ENCODE measurements at places on chromosomes 5 and 9. TPM values are rescaled to one million over a fixed set of nuclear protein-coding genes. Genes with fewer than 3 reads are reported as not detected.

The MLANA gene
- 46.7 TPM for total RNA-seq

The BDP1 gene
- total RNA-seq: 28.2 TPM

The ADAMTS12 gene
- 1.3 TPM for total RNA-seq

The CDO1 gene
- 3.1 TPM for total RNA-seq

The DNAJC25 gene
- 4.0 TPM for total RNA-seq

GRCh38 chr5:51416149-51416548 lies 32.9 kb downstream of the ISL1 start:
- DNase-seq: no peak

GRCh38 chr9:108761655-108762347 lies 94.0 kb downstream of the ACTL7B start:
- DNase-seq: no peak

DNA sequence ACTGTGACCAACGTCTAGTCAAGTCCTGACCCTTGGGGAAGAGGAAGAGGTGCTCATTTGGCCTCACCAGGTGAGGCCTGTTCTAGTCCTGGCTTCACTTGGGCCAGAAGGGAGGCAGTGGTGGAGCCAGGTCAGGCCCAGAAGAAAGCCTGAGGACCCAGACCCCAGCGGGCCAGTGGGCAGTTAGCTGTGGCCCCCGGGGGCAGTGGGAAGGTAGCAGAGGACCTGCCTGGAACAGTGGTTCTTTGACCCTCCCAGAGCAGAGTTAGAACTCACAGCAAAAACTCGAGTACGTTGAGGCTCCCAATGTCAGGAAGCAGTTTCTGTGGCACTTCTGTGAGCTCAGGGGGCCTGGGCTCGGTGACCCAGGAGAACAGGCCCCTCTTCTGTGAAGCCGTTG lies 66.0 kb upstream of the GARNL3 start:
- no peak for DNase-seq

- no peak for DNase-seq
Observed at GRCh38 chr5:110968246-110969005, 103.1 kb upstream of the TSLP start.

GRCh38 chr9:98161851-98162250 lies 30.6 kb downstream of the CORO2A start:
- DNase-seq: no peak

- no peak for DNase-seq
Observed at GRCh38 chr9:130034570-130034969, 8.4 kb downstream of the FNBP1 start.

DNA sequence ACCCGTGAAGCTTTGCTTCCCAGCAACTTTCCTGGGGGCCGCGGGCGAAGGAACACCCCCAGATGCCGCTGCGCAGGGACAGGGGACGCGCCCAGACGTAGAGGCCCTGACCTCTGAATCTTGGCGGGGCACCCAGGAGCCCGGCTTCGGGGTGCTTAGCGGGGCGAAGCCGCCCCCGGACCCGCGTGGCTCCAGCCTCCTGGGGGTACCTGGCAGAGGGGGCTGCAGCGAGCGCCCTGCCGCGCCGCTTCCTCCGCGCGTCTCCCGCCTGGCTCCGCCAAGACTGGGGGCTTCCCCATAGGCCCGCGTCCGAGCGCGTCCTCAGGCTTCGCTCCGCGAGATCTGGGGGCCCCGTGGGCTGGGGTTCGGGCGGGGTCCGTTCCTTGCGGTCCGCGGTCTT lies 23.0 kb upstream of the ZNF782 start:
- DNase-seq: no peak

DNA sequence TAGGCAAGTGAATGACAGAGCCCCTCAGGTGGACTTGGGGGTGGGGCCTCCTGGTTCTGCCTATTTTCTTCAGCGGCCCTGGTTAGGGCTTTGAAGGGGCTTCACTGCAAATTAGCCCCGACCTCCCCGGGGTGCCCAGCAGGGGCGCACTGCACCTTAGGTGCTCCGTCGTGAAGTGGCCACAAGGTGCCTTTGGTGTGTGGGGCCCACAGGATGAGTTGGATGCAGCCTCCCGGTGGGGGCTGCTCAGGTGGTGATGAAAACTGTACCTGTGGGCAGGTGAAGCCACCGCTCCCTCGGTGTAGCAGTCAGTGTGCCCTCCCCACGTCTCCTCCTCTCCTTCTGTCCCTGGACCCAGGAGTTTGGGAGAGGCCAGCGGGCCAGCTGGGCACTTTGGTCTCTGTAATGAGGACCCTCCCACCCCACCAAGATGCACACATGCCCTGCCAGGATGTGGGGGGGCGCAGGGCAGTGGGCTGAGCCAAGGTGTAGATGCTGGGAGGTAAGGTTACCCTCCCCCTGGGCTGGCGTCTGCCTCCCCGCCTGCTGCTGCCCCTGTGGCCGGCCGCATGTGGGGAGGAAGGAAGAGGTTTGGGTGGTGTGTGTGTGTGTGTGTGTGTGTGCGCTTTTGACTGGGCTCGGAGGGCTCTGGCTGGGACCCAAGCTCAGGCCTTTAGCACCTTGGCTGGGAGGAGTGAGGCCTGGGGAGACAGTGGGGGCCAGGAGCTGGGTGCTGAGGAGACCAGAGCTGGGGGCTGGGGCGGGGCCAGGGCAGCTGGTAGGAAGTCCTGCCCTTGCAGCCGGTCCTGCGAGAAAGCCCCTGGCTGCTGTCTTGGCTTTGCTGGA lies 55.6 kb downstream of the RXRA start:
- no peak for DNase-seq

DNA sequence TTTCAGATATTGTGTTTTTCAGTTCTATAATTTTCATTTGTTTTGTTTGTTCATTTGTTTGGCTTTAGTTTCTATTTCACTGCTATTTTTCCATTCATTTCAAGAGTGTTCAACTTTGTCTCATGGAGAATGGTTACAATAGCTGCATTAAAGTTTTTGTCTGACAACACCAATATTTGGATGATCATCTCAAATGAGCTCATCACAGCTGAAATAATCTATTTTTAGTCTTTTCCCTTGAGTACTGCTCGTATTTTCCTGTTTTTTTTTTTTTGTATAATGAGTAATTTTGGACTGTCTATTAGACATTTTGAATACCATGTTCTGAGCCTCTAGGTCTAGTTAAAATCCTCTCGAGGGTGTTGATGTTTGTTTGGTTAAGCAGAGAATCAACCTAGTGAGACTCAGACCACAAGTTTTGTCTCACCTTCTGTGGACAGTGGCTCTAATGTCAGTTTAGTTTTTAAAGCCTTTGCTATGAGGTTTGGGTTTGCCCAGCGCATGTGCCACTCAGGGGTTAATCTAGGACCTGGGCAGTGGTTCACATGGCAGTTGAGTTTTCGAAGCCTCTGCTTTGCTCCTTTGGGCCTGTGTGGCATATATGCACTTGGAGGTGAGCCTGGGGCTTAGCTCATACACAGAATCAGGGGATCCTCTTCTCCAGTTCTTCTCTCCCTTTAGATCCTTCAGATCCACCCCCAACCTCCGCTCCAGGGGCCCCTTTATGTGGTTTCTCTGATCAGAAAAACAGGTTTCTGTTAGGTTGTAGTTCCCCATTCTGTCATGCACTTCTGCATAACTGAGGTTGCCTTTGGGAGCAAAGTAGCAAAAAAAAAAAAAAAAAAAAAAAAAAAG lies 79.8 kb downstream of the ARSB start:
- no peak for DNase-seq

GRCh38 chr5:218457-219291 lies 554 bp downstream of the SDHA start:
- no peak for DNase-seq

GRCh38 chr9:16485575-16486321 lies 384.7 kb downstream of the BNC2 start:
- DNase-seq: no peak

DNA sequence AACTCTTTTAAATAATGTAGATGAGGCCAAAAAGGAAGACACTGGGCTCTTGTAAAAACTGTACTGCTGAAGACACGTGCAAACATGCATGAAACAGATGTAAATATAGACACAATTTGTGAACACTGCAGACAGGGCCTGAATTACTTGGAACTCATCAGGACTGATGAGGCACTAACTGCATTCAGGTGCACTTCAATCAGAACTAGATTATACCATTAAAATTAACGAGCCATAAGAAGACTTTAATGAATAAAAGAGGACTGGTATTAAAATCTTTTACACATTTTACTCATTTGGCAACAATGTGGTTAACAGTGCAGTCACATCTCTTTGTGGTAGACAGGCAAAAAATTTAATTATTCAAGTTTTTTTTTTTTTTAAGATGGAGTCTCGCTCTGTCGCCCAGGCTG lies 13.4 kb upstream of the ZCCHC9 start:
- DNase-seq: no peak

GRCh38 chr5:112691758-112692157 lies 45.9 kb upstream of the APC start:
- no peak for DNase-seq

GRCh38 chr5:178931846-178932760 lies 8.9 kb upstream of the ZNF454 start:
- no peak for DNase-seq

DNA sequence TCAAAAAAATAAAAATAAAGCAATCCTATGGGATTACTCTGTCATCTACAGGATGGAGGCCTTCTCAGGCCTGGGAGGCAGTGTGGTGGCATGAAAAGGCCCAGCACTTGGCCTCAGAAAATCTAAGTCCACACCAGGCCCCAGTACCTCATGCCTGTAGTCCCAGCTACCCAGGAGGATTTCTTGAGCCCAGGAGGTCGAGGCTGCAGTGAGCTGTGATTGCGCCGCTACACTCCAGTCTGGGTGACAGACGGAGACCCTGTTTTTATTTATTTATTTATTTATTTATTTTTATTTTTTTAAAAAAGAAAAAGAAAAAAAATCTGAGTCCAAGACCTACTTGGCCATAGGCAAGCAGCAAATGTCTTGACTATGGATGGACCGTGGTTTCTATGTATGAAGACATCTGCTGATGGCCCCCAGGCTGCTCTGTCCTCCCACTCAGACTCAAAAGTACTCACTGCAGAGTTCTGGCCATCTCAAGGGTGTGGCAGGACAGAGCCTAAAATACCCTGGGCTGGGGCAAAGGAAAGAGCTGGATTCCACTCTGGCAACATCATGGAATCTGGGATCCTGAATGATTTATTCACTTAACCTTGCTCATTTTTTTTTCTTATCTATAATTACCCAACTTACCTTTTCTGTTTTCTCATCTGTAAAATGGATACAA lies 55.0 kb downstream of the ARHGEF37 start:
- DNase-seq: no peak

DNA sequence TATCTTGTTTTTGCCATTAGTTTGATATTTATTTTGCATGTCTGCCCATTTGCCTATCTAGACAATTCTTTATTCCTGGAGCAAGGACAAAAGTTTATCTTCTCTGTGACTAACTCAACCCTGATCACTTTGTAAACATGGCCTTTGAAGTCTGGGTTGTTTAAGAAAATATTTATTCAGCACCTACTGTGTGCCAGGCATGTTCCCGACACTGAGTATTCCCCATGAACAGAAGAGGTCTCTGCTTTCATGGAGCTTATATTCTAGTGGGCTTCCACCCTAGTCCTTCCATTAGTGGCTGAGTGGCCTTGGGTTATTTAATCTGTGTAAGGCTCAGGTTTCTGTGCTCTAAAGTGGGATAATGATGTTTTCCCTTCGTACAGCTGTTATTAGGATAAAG lies 49.7 kb downstream of the SEMA6A start:
- no peak for DNase-seq

DNA sequence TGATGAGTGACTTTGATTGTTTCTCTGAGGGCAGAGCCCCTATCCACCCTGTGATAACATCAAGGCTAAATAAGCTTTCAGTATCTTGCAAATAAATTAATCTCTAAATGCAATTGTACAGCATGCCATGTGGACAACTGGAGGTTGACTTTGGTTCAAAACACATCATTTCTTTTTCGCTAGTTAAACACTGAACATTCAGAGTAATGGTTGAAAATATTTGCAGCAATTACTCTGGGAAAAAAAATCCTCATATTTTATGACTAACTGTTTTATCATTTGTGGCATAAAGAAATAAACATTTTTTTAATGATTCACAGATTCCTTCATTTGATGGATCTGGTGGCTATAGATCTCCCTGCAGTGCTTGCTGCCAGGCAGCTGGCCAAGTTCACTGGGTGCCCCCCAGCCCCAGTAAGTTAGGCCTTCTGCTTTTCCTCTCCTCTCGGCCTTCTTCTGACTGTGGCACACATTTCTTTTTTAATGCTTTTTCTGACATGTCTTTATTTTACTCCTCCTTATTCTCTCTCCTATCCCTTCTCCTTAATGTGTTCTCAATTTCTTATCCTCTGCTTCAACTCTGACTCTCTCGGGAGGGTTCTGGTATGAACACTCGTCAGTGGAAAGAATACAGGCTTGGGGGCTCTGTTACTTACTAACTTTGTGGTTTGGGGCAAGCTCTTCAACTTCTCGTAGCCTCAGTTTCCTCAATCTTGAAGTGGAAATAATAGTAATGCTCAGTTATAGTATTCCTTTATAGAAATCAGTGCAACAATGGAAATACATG lies 69.6 kb downstream of the ADAMTSL1 start:
- DNase-seq: no peak

GRCh38 chr5:39400713-39401578 lies 23.8 kb downstream of the DAB2 start:
- DNase-seq: no peak

GRCh38 chr9:78288214-78288892 lies 8.6 kb upstream of the PSAT1 start:
- no peak for DNase-seq

GRCh38 chr5:92518318-92518904 lies 1062.6 kb downstream of the NR2F1-AS1 start:
- no peak for DNase-seq

DNA sequence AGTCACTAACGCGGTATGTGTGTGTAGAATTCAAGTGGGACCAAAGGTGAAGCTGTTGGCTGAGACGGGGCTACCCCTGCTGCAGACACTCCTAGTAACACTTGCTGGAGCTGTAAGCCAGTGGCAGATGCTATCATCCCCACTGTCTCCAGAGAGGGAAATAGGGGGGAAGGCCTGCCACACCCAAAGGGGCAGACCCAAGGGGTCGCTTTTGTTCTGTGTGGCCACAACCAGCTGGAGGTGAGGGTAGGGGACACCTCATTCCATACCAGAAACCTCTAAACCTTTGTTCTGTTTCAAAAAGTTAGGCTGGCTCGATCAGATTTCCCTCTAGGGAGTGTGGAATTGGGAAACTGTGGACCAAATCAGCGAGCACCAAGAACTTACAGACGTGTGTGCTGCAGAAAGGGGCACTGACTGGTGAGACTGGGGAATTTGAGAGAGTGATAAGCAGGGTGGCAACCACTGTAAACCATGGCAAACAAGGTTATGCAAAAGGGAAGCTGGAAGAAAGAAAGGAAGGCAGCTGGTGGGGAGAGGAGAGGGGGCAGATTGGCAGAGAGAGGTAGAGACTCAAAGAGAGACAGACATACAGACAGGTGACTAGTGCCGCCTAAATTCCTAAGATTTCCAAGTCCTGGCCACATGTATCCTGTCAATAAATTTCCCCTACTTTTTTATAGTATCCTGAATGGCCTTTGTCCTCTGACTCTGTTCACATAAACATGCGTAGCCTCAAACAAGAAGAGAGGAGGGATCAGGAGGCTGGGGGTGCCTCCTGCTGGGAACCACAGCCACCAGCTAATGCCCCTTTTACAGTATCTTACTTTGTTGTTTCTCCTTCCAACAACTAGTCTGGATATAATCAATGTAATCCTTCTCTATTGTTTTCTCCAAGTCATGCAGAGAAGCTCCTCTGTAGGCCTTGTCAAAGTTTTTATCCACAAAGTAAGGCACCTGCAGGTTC lies 15.6 kb upstream of the SPATA24 start:
- no peak for DNase-seq

GRCh38 chr5:149632311-149633251 lies 51.3 kb downstream of the ARHGEF37 start:
- DNase-seq: no peak

Measured in suprapubic skin (tissue), 4 donors.